ENCODE measurements at places on chromosomes 2 and 18.

DNA sequence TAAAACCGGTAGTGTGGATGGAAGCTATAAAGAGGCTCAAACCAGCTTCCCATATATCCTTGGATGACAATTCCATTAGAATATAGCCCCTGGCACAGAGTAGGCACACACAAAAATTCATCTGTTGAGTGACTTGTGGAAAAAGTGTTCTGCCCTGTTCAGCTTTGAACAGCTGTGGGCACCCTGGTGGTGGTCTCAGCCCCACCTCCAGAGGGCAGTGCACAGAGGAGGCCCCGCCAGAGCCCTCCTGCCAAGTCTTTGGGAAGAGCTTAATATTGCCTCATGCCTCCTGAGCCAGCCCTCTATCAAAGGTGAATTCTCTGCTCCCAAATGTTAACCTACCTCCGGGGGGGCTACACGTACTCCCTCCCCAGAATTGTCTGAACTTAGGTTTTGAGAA is 30.4 kb downstream of the EPAS1 start:
- DNase-seq: no peak

DNA sequence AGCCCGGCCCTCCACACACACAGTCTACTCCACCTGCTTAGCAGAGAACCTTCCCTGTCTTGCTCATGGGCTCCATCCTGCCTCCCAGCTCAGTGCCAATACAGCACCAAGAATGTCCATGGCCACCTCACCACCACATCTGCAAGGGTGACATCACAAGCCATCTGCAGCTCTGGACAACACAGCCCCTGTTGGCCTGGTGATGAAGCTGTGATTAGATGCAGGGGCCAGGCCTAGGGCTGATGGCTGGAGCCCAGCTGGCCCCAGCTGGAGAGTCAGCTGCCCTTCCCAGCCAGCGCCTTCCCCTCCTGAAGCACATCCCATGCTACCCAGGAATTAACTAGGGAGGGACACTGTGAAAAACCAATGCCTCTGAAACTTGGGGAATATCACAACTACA is 91.1 kb downstream of the TTC32 start:
- DNase-seq: no peak

- DNase-seq: no peak
Observed at GRCh38 chr2:173229086-173229485, 125.6 kb upstream of the CDCA7 start.

DNA sequence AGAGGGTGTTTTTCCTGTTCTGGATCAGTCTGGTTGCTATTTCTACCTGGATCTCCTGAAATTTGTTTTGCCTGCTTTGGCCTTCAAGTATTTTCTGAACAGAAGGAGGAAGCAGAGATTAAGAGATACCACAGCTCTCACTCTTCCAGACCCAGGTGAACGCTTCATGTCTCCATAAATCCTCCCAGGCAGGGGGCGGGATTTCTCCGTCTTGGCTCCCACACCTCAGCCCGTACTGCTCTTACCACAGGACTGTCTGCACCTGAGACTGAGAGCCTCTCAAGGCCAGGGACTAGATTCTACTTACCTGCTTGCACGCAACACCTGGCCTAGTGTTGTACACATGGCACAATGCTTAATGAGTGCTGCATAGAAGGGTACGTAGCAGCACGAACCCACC is 59.9 kb upstream of the LRPPRC start:
- DNase-seq: no peak

DNA sequence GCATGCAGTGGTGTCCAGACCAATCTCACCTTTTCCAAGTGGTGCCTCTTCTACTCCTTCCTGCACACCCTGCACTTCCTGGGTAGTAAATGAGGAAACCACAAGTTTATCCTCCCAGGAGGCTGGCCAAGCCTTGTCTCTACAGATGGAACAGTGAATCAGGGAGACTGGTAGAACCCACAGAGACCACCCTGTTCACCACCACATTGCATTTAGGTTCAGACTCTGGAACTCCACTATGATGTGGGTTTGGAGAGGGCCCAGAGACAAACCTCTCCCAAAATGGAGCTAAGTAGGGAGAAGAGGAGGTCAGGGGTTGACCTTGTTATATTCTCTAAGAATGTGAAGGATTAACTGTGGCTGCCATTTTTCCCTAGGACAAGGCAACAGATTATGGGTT is 102.8 kb upstream of the FZD7 start:
- DNase-seq: no peak

DNA sequence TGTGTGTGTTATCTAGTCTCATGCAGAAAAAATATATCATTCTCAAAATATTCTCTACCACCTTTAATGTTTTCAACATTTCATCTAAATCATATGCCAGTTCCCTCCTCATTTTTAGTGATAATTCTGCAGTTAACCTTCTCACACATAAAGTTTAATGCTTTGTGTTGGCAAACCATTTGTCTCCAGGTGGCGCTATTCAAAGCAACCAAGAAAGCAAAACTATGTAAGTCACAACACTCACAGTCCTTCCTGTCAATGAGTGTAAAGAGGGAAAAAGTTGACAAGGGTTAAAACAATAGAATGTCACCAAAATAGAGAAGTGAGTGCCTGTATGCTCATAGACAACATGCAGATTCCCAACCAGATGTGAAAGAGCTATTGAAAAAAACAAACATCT is 961.6 kb upstream of the LRRTM1 start:
- DNase-seq: peak; percentile 46

DNA sequence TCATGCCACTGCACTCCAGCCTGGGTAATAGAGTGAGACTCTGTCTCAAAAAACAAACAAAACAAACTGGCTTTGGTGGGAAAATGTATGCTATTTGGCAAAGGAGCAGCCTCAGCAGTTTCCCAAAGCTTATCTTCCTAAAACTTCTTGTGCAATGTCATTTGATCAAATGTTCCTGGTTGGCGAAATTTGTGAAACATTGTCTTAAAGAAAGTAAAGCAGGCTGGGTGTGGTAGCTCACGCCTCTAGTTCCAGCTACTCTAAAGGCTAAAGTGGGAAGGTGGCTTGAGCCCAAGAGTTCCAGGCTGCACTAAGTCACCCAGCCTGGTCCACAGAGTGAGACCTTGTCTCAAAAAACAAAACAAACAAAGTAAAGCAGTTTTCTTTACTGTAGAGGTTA is 17.3 kb upstream of the TAF4B start:
- DNase-seq: no peak

DNA sequence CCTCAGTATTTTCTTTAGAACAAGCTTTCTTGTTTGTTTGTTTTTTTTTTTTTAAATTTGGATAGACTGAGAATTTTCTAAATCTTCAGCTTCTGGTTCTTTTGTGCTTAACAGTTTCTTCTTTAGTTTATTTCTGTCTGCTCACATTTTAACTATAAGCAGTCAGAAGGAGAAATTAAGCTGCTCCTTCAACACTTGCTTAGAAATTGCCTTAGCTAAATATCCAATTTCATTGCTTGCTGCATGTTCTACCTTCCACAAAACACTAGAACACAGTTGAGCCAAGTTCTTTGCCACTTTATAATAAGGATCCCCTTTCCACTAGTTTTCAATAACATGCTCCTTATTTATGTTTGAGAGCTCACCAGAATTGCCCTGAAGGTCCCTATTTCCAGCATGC is 57.7 kb downstream of the NBEAL1 start:
- DNase-seq: no peak

DNA sequence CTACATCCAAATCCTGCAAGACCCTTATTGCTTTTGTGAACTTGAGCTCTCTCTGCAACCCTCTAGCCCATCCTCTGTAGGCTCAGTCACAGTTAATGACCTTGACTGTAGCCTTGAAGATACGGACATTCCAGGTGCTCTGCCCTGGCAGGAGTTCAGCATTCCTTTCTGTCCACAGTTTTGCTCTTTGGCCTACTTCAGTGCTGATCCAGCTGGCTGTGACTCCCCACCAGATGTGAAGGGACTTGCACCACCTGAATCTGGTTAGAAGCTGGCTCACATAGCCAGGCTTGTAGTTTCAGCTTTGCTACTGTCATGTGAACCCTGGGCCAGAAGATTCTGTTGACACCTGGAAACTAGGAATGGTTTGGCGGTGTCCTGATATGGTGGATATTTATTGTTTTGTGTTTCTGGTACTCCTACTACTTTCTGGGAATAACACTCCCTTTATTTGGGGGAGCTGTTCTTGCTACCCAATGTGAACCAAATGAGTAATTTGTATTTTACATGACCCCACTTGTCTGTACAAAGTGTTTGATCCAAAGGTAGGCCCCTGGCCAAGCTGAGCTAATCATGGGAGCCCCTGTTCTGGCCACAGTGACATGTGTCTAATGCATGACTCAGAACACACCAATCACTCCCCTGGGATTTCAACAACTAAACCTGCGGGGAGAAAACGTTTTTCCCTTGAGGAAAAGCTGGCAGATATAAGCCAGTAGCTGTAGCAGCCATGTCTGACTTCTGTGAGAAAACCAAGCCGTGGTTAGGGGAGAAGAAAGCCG is 73.4 kb downstream of the CDCA7 start:
- DNase-seq: no peak
